ENCODE measurements at places on chromosomes 11 and 22. TPM values are rescaled to one million over a fixed set of nuclear protein-coding genes. Genes with fewer than 3 reads are reported as not detected.

Gene ZW10
- total RNA-seq = 8.0 TPM

GRCh38 chr11:9016916-9017642 is 13.3 kb upstream of the NRIP3 start:
- DNase-seq = no peak

- no peak for DNase-seq
Observed at GRCh38 chr11:48073031-48073861, 92.9 kb downstream of the PTPRJ start.

Gene CYB5R2
- 1.7 TPM for total RNA-seq

DNA sequence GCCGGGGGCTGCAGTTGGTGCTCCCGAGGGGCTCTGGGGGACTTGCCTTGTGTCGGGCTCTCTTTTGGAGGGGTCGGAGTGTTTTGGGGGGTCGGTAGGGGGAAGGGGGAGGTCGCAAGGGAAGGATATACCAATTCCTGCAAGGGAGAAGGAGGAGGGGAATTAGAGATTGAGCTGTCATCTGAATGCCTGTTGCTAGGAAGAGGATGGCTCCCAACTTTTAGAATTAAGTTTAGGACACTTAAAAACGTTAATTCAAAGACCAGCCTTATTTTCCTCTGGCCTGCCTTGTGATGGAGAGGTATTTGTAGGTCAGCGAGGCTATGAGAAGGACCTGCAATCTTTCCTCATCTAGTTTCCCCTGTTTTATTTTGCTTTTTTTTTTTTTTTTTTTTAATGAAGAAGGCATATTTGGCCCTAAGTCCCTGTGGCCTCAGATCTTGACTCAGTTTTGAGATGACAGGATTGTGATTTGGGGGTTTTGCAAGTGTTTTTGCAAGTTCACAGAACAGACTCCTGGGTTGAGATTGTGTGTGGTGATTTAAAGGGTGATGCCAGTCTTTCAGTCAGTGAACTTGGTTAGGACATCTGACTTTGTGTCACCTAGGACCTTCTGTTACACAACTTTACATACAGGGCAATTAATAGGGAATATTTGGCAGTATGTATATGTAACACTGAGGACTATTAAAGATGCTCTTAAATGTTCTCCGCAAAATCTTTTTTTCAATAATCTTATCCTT is 672 bp downstream of the TMEM135 start:
- DNase-seq = no peak

- DNase-seq = no peak
Observed at GRCh38 chr22:26570864-26571525, 18.9 kb downstream of the TPST2 start.

DNA sequence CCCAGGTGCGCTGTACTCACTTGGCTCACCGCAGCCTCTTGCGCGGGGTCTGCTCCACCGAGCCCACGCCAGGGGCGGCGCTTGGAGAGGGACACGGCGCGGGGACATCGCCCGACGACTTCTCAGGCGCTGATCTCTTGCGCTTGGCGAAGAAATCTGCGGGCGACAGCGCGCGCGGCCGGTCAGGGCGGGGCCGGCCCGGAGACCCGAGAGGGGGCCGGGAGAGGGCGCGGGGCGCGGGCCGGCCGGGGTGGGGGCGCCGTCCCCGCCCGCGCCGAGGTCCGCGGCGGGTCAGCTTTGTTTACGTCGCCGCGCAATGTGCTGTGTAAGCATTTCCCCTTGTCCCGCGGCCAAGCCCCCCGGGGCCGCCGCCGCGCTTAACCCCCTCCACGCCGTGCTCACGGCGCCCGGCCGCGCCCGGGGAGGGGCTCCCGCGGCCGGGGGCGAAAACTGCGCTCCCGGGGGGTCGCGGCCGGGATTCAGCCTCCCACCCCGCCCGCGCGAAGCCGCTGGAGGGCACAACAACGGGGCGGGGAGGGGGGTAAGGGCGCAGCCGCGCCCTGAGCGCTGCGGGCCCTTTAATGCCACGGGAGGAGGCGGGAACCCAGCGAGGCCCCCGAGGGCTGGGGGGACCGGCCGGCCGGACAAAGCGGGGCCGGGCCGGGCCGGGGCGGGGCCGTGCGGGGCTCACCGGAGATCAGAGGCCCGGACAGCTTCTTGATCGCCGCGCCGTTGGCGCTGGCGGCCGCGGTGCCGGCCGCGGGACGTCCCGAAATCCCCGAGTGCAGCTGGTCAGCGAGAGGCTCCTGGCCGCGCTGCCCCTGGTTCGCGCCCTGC is 1.4 kb downstream of the CDKN1C start:
- DNase-seq = no peak

GRCh38 chr11:31809857-31810778 is 1.0 kb downstream of the PAX6 start:
- no peak for DNase-seq

DNA sequence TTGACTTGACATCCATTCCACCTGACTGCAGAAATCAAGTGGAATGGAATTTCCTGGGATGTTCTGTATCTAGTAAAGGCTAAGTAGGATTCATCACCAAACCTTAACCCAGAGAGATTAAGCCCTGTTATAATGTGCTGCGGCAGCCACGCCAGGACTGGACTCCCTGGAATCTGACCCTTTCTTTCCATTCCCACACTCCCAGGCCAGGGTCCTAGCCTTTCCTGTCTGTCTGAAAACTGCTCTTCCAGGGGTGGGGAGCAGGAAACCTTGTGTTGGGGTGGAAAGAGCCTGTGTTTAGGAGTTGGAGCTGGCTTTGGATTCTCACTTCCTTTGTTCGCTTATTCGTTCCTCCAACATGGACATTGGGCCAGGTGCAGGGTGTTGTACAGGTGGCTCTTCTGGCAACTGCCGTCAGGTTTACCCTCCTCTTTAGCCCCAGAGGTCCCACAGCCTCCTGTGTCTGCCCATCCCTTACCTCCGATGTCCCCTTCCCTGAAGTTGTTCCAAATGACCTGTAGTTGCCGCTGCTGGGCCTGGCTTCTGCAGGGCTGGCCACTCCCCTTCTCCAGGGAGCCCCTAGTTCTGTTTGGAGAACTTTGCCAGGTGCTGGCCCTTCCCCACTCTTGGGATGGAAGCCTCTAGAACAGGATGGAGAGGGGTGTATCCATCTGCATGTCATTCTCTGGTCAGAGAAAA is 20.5 kb upstream of the PARVB start:
- no peak for DNase-seq

GRCh38 chr22:50399751-50400331 is 56.7 kb downstream of the PPP6R2 start:
- DNase-seq = no peak

- DNase-seq = no peak
Observed at GRCh38 chr22:41777749-41778425, 22.6 kb upstream of the CCDC134 start.

- DNase-seq = no peak
Observed at GRCh38 chr11:7435176-7435575, 50.1 kb upstream of the OLFML1 start.

GRCh38 chr11:1753229-1753928 is 3.0 kb upstream of the IFITM10 start:
- DNase-seq = no peak

DNA sequence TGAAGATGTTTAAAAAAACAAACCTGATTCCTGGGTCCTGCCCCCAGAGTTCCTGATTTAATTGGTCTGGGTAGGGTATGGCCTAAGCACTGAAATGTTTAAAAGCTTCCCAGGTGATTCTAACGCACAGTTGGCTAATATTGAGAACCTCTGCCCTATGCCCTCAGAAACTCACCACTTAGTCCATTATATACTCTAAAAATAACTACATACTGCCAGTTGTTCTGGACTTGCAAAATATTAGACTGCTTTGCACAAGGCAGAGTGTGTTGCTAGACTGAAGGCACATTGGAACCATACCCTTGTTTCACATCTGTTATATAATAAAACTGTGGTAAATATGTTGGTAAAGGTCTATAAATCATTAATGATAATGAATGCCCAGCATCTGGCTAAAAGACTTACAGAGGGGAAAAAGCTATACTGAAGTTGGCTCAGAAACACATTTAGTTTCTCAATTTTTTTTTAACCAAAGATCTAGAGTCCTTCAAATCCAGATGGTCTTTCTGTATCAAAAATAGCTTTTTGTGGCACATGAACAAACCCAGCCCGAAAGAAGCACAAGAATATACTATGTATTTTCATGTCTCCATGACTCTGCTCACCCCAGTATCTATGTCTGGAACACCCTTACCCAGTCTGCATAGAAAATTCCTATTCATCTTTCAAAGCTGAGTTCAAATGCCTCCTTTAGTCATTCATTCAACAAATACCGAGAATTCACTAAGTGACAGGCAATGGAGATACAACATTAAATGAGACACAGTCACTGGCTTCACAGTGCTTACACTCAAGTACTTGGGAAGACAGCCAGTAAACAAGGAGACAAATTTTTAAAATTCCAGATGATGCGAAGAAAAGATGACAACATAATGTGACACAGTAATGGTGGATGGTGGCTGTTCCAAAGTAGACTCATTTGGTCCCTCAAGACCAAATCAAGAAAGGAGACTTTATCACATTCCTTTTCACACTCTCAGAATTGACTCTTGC is 44.1 kb downstream of the RBFOX2 start:
- no peak for DNase-seq

GRCh38 chr11:19463976-19464375 is 223.2 kb upstream of the E2F8 start:
- DNase-seq = no peak

DNA sequence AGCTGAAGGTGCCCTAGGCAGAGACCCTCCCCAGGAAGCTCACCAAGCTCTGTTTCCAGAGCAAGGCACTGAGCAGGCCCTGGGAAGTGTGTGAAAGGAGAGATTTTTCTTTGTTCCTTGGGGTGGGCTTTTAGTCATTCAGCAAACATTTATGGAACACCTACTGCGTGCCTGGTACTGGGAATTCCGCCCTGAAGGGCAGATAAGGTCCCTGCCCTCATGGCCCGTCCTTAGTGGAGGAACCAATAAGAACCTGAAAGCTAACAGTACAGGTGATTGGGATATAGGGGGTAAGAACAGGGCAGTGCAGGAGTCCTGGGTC is 3.9 kb downstream of the TMEM134 start:
- no peak for DNase-seq

Gene OR2D2
- not detected for total RNA-seq

DNA sequence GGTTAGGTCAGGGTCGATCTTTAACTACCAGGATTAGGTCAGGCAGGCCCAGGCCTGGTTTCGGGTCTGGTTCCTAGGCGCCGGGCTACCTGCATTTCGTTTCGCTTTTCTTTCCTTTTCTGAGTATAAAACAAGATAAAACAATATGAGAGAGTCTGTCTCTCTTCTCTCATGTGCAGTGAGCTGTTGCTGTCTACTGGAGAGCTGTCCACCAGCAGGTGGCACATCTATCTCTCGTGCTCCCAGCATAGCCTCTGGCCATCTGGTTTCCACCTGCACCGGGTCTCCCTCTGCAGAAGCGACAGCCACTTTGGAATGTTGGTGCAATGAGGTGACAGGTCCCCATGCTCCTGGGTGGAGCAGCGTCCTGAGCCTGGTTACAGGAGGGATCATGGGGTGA is 27.6 kb downstream of the RIBC2 start:
- no peak for DNase-seq

DNA sequence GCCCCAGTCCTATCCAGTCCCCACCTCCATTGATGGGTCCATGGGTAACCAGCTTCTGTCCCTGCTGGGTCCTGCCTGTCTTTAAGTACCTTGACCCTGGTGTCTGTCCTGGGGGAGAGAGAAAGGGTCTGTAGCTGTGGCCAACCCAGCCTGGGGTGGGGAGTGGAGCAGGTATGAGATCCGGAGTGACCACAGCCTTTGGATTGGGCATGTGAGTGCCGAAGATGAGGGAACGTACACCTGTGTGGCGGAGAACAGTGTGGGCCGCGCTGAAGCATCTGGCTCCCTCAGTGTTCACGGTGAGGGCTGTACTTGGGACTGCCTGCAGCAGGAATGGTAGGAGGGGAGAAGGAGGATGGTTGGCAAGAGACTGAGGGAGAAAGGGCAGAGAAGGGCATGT is 5.2 kb downstream of the ROBO3 start:
- no peak for DNase-seq

Gene CAPN5
- 4.0 TPM for total RNA-seq

DNA sequence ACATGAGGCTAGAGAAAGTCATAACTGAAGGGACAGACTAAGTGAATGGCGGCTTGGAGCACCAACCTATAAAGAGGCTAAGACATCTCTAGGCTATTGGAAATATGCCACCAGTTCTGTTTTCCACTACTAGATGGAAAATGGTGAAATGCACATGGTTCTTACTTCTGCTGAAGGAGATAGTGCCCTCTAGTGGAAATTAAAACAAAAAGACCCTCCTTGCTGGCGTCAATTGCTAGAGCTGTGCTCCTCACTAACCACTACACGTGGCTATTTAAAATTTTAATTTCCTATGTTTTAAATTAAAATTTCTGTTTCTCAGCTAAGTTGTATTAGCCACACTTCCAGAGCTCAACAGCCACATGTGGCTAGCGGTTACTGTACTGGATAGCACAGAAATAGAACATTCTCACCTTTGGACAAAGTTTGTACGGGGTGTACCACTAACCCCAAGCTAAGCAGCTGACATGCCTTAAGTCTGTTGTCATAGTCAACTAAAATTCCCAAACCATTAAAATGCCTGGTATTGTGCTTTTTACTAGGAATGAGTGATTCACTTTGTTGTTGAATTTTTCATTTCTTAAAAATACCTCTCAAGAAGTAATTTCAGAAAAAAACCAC is 34.1 kb upstream of the CALCA start:
- no peak for DNase-seq

DNA sequence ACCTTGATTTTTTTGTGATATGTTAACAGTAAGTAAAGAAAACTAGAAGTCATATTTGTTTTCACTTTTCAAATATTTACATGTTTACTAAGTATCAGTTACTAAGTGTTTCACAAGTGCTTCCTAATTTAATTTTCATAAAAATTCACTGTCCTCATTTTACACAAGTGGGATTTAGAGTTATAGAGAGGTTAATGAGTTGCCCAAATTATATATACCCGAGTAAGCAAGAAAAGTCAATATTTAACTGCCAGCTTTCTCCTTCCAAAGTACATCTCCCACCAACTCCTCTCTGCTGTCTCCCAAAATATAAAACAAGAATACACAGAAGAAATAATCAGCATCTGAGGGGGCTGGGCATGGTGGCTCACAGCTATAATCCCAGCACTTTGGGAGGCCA is 896.7 kb upstream of the ANO3 start:
- no peak for DNase-seq

Gene E2F8
- 4.5 TPM for total RNA-seq

Gene TYR
- total RNA-seq = not detected

Gene GGA1
- total RNA-seq = 32.5 TPM

- DNase-seq = no peak
Observed at GRCh38 chr11:61480994-61481335, 27.6 kb upstream of the LRRC10B start.

DNA sequence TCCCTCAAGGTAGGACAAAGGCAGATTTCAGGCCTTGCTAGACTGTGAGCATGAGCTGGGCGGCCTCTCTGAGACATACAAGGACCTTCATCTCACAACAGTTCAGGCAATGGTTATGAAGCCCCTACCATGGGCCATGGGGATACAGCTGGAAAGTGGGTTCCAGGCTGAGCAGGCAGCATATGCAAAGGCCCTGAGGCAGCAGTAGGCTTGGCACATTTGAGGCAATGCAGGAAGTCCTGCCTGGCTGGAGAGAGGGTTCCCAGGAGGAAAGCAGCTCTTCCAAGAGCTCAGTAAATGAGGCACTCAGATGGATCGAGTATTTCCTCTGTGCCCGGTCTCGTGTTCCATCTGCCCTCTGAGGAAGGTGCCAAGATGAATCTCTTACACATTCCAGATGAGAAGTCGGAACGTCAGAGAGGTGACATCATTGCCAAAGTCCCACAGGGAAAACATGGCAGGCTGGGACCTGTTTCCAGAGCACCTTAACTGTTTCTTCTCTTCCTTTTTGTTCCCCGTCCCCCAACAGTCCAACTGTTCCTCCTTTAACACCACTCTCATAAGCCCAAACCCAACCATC is 388.6 kb downstream of the MN1 start:
- DNase-seq = no peak
